Ascending aorta (tissue), 2 donors: ENCODE measurements at places on chromosomes 2 and 18. TPM values are rescaled to one million over a fixed set of nuclear protein-coding genes. Genes with fewer than 3 reads are reported as not detected.

- no peak overlapping the region for H3K4me3 ChIP-seq
- DNase-seq = no peak
- no peaks in the 10 kb centered on the region for H3K27me3 ChIP-seq
- H3K27ac ChIP-seq = no peak overlapping the region
- no peaks in the 10 kb centered on the region for H3K36me3 ChIP-seq
Observed at GRCh38 chr2:199982126-199982843, 26.9 kb downstream of the MAIP1 start.

GRCh38 chr2:215635788-215636139, 199.9 kb upstream of the FN1 start:
- no peaks in the 10 kb centered on the region for H3K27me3 ChIP-seq
- DNase-seq = no peak
- H3K4me1 ChIP-seq = no peaks in the 10 kb centered on the region

DNA sequence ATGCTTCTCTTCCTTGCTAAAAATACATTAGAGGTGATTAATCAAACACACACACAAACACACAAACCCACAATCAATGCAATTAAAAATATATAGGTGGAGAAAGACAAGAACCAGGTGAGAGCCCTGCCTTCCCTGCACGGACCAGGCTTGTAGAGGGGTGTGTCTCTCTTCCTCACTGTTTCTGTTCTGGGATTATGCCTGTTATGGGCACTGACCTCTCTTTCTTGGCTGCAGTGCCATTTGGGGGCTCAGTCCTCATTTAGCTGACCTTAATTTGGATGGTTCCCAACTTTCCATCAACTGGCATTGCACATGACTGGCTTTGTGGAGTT, 89.8 kb downstream of the SH3RF3 start:
- H3K27me3 ChIP-seq = no peaks in the 10 kb centered on the region
- no peaks in the 10 kb centered on the region for H3K36me3 ChIP-seq
- H3K27ac ChIP-seq = peak overlapping the region; percentile 66
- H3K4me1 ChIP-seq = peaks cover 9% of the 10 kb centered on the region
- H3K4me3 ChIP-seq = no peak overlapping the region

- H3K36me3 ChIP-seq = peaks cover 3% of the 10 kb centered on the region
- no peaks in the 10 kb centered on the region for H3K4me1 ChIP-seq
- H3K4me3 ChIP-seq = no peak overlapping the region
- no peak overlapping the region for H3K27ac ChIP-seq
- no peak for DNase-seq
- no peaks in the 10 kb centered on the region for H3K27me3 ChIP-seq
Observed at GRCh38 chr2:62884514-62884913, 166.1 kb upstream of the OTX1 start.

- no peaks in the 10 kb centered on the region for H3K4me1 ChIP-seq
- H3K27me3 ChIP-seq = no peaks in the 10 kb centered on the region
- DNase-seq = no peak
- H3K27ac ChIP-seq = no peak overlapping the region
Observed at GRCh38 chr2:10027660-10028330, 15.6 kb upstream of the KLF11 start.

DNA sequence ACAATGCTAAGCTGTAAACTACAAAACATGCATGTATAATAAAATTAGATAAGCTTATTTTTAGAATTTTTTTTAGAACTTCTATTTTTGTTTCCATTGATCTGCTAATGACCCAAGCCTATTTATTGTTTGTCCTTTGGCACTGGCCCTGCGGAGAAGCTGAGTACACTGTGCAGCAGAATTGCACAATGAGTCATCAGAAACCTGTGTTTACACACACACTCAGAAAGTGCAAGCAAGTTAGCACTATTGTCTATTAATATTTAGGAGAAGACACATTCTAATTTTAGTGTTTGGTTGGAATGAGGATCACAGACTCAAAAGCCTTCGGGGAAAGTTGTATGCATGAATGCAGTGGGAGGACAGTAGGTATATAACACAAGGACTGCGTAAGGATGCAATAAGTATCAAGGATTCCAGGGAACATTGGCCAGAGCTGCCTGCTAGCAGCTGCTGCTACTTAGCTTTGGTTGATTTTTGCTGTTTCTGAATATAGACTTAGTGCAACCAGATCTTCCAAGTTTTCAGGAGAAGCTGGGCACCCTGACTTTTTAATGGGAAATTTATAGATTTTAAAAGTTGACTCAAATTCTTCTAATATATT, 128.2 kb downstream of the KCNH7 start:
- no peak for DNase-seq
- H3K27me3 ChIP-seq = no peaks in the 10 kb centered on the region
- no peaks in the 10 kb centered on the region for H3K4me1 ChIP-seq
- no peaks in the 10 kb centered on the region for H3K36me3 ChIP-seq
- no peak overlapping the region for H3K27ac ChIP-seq

GRCh38 chr2:63059793-63060471, 9.3 kb downstream of the OTX1 start:
- peaks cover 27% of the 10 kb centered on the region for H3K4me1 ChIP-seq
- no peak for DNase-seq
- peak overlapping the region; percentile 21 for H3K4me3 ChIP-seq
- no peak overlapping the region for H3K27ac ChIP-seq
- no peaks in the 10 kb centered on the region for H3K36me3 ChIP-seq

The PRSS56 gene
- not detected for total RNA-seq

GRCh38 chr18:72866901-72867745, 664 bp downstream of the NETO1 start:
- no peaks in the 10 kb centered on the region for H3K27me3 ChIP-seq
- peak overlapping the region; percentile 11 for H3K4me3 ChIP-seq
- DNase-seq = no peak

DNA sequence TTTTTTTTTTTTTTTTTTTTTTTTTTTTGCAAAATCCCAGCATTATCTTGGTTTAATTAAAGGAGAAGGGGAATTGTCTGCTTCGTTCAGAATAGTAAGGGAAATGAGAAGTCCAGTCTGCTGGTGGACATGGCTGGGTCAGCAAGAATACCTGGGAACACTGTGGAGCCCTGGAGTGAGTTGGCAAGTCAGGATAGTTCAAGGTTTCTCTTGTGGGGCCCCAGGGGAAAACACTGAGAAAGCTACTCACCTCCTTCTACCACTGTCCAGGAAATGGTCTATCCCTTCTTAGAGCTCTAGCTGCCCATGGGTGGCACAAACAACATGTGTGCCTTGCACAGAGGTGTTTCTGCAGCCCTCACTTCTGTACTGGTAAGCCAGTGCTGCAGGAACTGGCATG, 169.1 kb upstream of the SIX2 start:
- H3K27ac ChIP-seq = no peak overlapping the region
- no peak overlapping the region for H3K4me3 ChIP-seq
- no peaks in the 10 kb centered on the region for H3K36me3 ChIP-seq
- no peak for DNase-seq

- no peak for DNase-seq
- no peaks in the 10 kb centered on the region for H3K27me3 ChIP-seq
- no peak overlapping the region for H3K4me3 ChIP-seq
- no peak overlapping the region for H3K27ac ChIP-seq
Observed at GRCh38 chr2:109079590-109079989, 49.4 kb upstream of the SH3RF3 start.

GRCh38 chr18:46040747-46041104, 31.3 kb downstream of the PSTPIP2 start:
- H3K4me1 ChIP-seq = no peaks in the 10 kb centered on the region
- no peak overlapping the region for H3K4me3 ChIP-seq
- H3K36me3 ChIP-seq = peaks cover 7% of the 10 kb centered on the region
- no peaks in the 10 kb centered on the region for H3K27me3 ChIP-seq
- H3K27ac ChIP-seq = no peak overlapping the region
- DNase-seq = no peak

DNA sequence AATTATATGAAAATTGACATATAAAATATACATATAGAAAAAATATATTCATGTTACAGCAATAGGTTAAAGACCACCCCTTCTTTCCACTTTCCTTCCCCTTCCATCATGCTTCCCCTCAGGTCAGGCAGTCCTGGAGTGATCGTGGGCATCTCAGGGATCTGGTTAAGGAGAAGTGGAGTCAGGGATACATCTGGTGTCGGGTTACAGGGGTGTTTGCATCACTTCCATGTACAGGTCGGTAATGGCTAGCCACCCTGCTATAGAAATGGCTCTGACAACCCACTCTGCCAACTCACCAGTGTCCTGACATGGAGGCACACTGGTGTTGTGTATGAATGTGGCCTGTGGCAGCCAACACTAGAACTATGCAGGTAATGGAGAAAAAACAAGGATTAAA, 36.3 kb upstream of the LGALSL start:
- no peaks in the 10 kb centered on the region for H3K4me1 ChIP-seq
- no peak for DNase-seq
- no peaks in the 10 kb centered on the region for H3K27me3 ChIP-seq
- H3K4me3 ChIP-seq = no peak overlapping the region
- H3K27ac ChIP-seq = no peak overlapping the region

The SMAD7 gene
- total RNA-seq = 76.5 TPM

The NT5C1B gene
- total RNA-seq = not detected

GRCh38 chr18:66990909-66991308, 387.0 kb upstream of the CDH19 start:
- H3K27ac ChIP-seq = no peak overlapping the region
- H3K27me3 ChIP-seq = no peaks in the 10 kb centered on the region
- H3K36me3 ChIP-seq = no peaks in the 10 kb centered on the region
- no peak for DNase-seq
- no peak overlapping the region for H3K4me3 ChIP-seq

The NEB gene
- total RNA-seq = 0.53 TPM

The L3MBTL4 gene
- total RNA-seq = not detected

DNA sequence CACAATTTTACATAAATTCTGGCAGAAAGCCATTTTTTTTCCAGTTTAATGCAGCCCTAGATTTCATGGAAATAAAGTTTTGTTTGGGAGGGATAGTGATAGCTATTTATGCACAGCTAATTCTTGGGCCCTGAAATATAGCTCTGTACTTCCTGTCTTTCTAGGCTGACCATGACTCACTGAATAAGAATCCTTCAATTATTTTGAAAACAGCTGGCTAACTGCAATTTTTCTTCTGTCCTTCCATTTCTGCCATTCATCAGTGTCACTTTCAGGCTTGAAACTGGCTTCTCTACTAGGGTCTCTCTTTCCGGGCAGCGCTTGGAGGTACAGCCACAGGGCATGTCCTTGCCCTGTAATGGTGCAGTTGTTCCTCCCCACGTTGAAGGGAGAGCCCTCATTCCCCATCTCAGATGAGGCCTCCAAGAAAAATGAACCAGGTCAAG, 97.1 kb upstream of the TMEM178A start:
- no peaks in the 10 kb centered on the region for H3K27me3 ChIP-seq
- no peaks in the 10 kb centered on the region for H3K36me3 ChIP-seq
- H3K4me3 ChIP-seq = no peak overlapping the region
- H3K4me1 ChIP-seq = peaks cover 23% of the 10 kb centered on the region
- peak overlapping the region; percentile 83 for H3K27ac ChIP-seq

- no peaks in the 10 kb centered on the region for H3K36me3 ChIP-seq
- H3K4me3 ChIP-seq = no peak overlapping the region
- DNase-seq = no peak
- H3K4me1 ChIP-seq = no peaks in the 10 kb centered on the region
- H3K27ac ChIP-seq = no peak overlapping the region
Observed at GRCh38 chr2:171598713-171599319, 76.5 kb downstream of the CYBRD1 start.

- H3K36me3 ChIP-seq = no peaks in the 10 kb centered on the region
- H3K4me3 ChIP-seq = peak overlapping the region; percentile 90
- peak overlapping the region; percentile 86 for H3K27ac ChIP-seq
- no peaks in the 10 kb centered on the region for H3K27me3 ChIP-seq
- no peak for DNase-seq
Observed at GRCh38 chr2:9473308-9473984, 905 bp upstream of the IAH1 start.

DNA sequence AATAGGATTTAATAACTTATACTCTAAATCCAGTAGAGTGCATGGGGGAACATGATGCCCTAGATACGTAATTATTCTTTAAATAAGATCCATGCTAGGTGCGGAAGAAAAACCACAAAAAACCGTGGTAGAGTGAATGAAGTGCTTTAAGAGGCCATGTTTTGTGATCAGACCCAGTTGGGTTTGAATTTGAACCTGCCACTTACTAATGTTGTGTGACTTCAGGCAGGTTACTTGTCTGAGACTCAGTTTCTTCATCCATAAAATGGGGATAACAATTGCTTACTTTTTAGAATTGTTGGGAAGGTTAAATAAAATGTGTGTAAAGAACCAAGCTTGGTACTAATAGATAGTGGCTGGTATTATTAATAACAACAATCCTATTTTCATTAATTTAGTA, 17.2 kb downstream of the MIB1 start:
- H3K4me1 ChIP-seq = no peaks in the 10 kb centered on the region
- H3K36me3 ChIP-seq = no peaks in the 10 kb centered on the region
- H3K27me3 ChIP-seq = no peaks in the 10 kb centered on the region
- no peak overlapping the region for H3K4me3 ChIP-seq
- no peak for DNase-seq

GRCh38 chr2:233917116-233917515, at the start of gene TRPM8:
Gene TRPM8, plus strand, starts transcription at chr2:233917373. Its CDS starts 9,165 bp downstream, at chr2:233926538.
- no peaks in the 10 kb centered on the region for H3K27me3 ChIP-seq

DNA sequence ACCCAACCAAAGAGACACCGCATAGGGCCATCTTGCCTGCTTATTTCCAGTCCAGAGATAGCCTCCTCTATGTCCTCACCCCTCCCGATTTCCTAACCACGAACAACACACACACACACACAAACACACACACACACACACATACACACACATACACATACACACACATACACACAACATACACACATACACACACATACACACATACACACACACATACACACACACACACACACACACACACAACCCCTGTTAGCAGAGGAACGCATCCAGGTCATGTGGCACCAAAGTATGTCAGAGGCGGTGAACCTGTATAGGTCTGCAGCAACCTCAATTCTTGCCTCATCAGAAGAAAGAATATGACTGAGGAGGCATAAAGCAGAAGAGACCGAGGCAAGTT, 18.5 kb upstream of the DNER start:
- H3K4me1 ChIP-seq = no peaks in the 10 kb centered on the region
- no peak overlapping the region for H3K4me3 ChIP-seq
- no peaks in the 10 kb centered on the region for H3K36me3 ChIP-seq
- no peak for DNase-seq

The NDC80 gene
- total RNA-seq = not detected

DNA sequence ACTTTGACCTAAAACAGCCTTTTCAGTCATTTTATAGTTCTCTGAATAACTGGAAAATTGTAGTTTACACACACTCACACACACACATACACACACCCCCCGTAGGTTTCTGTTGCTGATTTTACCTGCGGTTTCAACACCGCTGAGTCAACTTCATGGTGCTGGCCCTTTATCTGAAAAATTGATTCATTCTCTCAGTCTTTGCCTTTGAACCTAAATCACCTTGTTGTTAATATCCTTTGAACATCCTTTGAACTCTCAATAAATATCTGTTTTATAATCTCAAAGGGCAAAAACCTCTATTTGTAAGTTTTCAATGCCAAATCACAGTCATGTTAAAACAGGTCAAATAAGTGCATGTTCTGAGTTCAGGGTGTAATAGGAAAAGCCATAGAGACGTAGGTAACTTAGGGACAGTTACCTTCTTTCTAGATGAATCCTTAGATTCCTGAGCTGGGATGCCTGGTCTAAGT, 109.0 kb upstream of the BZW1 start:
- no peaks in the 10 kb centered on the region for H3K4me1 ChIP-seq
- H3K36me3 ChIP-seq = no peaks in the 10 kb centered on the region
- H3K27me3 ChIP-seq = no peaks in the 10 kb centered on the region
- H3K4me3 ChIP-seq = no peak overlapping the region
- no peak for DNase-seq
- H3K27ac ChIP-seq = no peak overlapping the region
